Stimulated activated effector memory CD8-positive, alpha-beta T cell treated with anti-CD3 and anti-CD28 coated beads, Interleukin-12 subunit alpha, Interleukin-12 subunit beta, amount 100 ng/mL, for 72 hours (primary cell): ENCODE measurements at places on chromosomes 1 and 21.

DNA sequence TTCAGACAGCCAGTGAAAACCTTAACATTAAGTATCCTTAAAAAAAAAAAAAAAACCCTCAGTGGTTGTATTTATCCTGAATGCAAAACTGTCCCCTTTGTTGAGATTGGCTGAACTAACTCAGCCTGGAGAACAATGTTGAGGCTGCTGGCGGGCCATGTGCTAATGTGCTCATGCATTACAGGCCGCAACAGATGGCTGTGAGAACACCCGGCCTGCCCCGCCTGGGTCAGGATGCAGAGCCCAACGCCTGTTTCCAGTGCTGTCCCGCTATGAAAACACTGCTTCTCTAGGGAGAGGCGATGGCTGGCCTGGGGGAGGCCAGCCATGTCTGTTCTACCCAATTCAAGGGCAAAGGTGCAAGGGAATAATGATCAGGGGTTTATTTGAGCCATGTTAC is 13.8 kb downstream of the OLIG2 start:
- DNase-seq: no peak

GRCh38 chr21:41614511-41614910 is 106.6 kb upstream of the TMPRSS2 start:
- DNase-seq: no peak

DNA sequence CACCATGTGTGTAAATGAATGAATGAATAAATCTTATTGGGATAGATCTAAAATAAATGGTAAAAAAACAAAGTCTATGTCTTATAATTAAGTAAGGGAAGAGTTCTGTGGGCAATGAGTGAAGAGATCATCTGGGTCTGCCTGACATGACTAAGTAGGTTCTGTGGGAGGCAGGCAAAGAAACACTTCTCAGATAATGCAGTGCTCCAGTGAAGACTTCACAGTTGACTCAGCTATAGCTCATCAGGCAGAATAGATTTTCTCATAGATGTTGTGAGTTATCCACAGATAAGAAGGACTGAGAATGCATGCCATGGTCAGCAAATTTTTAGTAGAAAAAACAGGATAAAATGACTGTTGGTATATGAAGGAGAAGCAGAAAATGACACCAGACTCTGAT is 12.4 kb downstream of the KRTAP22-2 start:
- no peak for DNase-seq

- DNase-seq: no peak
Observed at GRCh38 chr21:32001390-32001789, 128.6 kb downstream of the HUNK start.

- no peak for DNase-seq
Observed at GRCh38 chr1:201260236-201260590, 23.1 kb upstream of the PKP1 start.

GRCh38 chr1:59188413-59189213 is 108.3 kb upstream of the FGGY start:
- DNase-seq: no peak

DNA sequence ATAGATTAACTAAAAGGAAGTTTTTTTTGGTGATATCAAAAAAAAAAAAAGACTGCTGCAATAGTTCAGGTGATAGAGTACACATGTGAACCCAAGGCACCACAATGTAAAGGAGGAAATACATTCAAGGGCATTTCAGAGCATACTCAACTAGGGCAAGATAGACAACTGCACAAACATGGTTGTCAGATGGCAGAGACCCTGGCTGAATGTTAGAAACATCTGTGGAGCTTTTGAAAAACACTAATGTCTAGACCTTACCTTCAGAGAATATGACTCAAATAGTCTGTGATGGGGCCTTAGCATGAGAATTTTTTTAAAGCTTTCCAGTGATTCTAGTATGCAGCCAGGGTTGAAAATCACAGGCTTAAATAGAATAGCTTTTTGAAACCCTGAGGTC is 173.6 kb downstream of the VAV3 start:
- no peak for DNase-seq

- no peak for DNase-seq
Observed at GRCh38 chr21:31382060-31382459, 38.0 kb upstream of the TIAM1 start.

- DNase-seq: no peak
Observed at GRCh38 chr1:1361233-1361981, 3.1 kb upstream of the MXRA8 start.
